ENCODE measurements at places on chromosomes 5 and 9.
A peak's percentile ranks its signal among the peaks of the same experiment; 100 is the strongest.

GRCh38 chr5:168317096-168317520 lies 25.7 kb downstream of the WWC1 start:
- DNase-seq, result no peak

- no peak for DNase-seq
Observed at GRCh38 chr5:92801911-92802310, 779.1 kb downstream of the NR2F1-AS1 start.

DNA sequence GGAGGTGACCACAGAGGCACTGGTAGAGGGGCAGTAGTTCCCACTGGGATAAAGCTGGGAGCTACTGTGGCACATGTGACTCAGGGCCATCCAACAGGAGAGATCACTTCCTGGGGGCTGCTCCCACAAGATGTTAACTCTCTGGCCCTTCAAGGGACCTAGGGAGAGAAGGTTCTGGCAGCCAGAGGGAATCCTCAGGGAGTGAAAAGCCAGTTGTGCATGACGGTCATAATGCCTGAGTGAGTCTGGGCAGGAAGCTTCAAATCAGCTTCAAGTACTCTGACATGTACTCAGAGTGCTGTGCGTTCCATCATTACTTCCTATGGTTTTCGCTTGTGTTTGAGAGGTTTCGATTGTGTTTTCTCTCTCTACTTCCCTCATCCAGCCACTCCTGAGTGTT lies 388.5 kb downstream of the GABRG2 start:
- DNase-seq, result no peak

DNA sequence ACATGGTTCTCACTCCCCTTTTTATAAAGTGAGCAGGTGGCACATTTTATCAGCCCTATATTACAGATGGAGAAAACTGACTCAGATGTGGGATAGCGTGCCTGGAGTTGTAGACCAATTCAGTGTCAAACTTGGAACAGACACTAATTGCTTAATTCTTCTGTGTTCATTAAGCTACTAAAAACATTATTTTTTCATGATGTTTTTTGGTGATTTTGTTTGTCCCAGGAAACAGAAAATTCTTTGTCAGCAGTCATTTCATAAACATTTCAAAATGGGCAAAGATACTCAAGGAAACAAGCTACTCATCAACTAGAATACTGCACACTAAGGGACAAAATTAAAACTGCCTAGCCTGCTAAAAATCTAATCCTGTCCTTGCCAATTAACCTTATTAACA lies 2.2 kb downstream of the ABHD17B start:
- DNase-seq, result no peak

- no peak for DNase-seq
Observed at GRCh38 chr9:13035822-13036221, 243.7 kb downstream of the MPDZ start.

- no peak for DNase-seq
Observed at GRCh38 chr5:169958278-169958677, 22.0 kb downstream of the INSYN2B start.

DNA sequence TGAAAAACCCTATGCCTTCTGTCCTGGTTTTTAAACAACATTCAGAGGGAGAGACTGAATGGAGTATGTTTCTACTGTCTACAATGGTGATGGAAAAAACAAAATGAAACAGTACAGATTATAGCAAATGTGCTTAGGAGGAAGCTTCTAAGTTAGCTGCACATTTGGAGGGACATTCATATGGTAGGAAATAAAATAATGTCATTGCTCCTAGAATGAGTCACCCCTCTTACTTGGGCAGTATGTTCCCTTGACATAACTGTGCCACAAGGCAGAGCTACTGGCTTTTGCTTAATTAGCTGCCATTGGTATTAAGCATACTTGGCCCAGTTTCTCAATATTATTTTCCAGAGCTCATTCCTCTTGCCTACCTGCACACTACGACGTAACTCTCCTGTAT lies 128.9 kb downstream of the GDNF start:
- DNase-seq, result no peak

DNA sequence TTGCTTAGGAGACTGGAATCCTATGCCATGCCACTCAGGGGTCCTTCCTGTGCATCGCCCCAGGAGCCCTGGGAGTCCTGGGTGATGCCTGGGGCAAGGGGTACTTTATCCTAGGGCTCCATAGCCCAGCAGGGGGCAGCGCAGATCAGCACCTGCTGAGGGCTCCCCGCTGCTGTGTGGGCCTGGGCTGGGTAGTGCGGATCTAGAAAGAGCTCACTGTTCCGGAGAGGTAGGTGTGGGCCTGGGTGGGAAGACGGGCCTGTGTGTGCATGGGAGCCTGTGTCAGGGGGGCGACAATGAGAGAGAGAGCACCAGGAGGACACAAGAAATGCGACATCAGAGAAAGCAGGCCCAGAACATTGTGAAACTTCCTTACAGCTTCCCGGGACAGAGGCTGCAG lies 11.4 kb upstream of the DAB2IP start:
- DNase-seq, result no peak

DNA sequence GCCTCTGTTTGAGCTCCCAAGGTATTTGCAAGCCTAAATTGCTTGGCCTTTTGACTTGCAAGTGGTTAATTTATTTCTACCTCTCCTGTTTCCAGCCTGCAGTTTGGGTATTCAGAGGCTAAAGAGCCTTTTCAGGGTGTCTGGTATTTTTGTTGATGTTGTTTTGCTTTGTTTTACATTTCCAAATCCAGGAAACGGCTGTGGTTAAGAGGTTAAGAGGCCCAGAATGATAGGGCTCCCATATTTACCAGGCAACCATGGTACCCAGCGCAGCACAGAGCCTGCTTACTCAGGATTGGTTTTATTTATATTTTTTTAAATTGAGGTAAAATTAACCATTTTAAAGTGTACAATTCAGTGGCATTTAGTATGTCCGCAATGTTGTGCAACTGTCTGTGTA lies 92.1 kb downstream of the PDZD2 start:
- DNase-seq, result no peak

- no peak for DNase-seq
Observed at GRCh38 chr9:111149018-111149759, 110.9 kb upstream of the LPAR1 start.

GRCh38 chr5:68230285-68230684 lies 14.7 kb downstream of the PIK3R1 start:
- no peak for DNase-seq

GRCh38 chr5:169423580-169424278 lies 122.8 kb upstream of the SLIT3 start:
- DNase-seq, result no peak

DNA sequence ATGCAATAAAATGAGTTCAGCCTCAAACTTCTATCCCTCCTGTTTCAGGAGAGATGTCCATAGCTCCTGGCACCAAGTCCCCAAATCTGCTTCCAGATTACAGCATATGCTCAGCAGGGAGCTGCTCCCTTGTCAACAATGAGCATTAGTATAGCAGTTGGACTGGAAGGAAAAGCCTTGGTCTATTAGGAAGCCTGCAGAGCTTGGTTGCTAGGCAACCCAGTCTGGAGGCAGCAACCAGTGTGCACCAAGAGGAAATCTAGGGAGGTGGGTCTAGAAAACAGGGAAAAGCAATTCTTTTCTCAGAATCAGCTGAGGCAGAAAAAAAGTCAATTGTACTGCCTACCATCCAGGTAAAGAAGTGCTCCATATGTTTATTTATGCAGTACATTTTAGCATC lies 229.5 kb upstream of the NMUR2 start:
- DNase-seq, result no peak

DNA sequence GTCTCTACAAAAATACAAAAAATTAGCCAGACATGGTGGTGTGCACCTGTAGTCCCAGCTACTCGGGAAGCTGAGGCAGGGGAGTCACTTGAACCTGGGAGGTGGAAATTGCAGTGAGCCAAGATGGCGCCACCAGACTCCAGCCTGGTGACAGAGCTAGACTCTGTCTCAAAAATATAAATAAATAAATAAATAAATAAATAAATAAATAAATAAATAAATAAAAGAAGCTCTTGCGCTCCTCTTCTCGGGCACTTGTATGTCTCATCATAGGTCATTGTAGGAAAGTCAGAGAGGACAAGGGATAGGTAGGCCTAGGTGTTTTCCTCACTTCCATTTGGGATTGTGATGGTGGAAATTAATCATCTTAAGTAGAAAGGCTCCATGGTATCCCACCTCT lies 252.8 kb downstream of the PIK3R1 start:
- DNase-seq, result no peak

DNA sequence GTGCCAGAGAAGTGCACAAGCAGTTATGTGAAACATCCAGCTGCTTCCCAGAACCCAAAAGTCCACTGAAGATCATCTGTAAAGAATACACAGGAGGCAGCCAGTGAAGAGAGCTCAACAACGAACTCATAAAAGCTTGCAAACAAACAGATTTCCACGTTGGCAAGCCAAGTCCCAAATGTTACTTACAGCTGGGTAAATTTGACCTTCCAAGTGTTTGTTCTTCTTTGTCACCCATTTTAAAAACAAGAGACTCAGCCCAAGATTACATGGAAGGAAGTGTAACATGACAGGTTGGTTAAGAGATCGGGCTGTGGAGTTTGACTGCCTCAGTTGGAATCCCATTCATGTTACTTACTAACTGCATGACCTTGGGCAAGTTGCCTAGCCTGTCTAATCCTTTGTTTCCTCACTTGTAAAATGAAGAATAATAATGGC lies 174.9 kb upstream of the PAPPA start:
- DNase-seq, result no peak

DNA sequence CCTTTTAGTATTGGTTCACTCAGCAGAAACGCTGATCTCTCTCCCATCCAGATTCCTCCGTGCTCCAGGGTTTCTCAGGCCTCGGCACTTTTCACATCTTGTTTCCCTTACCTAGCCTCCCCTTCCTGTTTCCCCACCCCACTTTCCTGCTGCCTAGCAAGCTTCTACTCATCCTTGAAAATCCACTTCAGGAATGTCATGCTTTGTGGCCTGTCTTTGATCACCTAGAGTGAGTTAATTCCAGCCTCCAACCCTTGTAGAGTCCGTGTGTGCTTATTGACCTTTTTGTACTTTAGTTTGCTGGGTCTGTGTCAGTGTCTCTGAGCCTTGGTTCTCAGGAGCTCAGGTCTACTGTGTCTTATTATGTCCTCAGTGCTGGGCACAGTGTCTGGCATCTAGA lies 116.6 kb downstream of the AOPEP start:
- DNase-seq, result no peak

DNA sequence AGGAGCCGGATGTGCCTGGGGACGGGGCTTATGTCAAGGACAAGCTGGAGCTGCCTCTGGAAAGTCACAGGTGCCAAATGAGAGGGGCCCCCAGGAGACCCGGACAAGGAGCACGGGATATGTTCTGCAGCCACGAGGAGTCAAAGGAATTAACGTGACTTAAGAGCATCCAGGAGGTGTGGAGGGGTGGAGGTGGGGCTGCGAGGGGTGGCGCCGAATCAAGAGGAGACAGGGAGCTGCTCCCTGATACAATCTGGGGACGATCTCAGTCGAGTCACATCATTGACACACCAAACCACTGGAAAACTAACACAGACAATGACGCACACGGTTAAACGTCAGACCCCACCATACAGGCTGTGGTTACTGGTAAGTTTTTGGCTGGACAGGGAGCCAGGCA lies 10.4 kb downstream of the CCDC127 start:
- no peak for DNase-seq

DNA sequence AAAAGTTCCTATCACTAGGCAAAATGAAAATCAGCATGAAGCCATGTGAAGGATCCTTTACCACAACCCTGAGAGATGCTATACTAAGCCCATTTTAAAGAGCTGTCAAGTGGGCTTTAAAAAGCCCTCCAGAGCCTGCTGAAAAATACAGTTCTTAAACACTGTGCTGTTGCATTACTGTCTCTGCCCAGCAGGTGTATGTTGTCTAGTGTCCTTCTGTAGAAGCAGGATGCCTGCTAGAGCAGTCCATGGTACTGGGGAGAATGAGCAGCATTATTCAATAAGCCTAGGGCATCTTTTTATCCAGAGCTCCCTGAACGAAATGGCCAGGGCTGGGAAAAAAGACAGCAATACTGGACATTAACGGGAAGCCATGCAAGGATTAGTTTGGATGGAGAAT lies 126.2 kb upstream of the PLCXD3 start:
- no peak for DNase-seq

- DNase-seq, result no peak
Observed at GRCh38 chr9:128280084-128280622, 4.1 kb downstream of the SWI5 start.

GRCh38 chr5:157747766-157748700 lies 4.5 kb downstream of the LSM11 start:
- DNase-seq, result no peak

- DNase-seq, result no peak
Observed at GRCh38 chr9:100583014-100583802, 5.3 kb downstream of the CAVIN4 start.

DNA sequence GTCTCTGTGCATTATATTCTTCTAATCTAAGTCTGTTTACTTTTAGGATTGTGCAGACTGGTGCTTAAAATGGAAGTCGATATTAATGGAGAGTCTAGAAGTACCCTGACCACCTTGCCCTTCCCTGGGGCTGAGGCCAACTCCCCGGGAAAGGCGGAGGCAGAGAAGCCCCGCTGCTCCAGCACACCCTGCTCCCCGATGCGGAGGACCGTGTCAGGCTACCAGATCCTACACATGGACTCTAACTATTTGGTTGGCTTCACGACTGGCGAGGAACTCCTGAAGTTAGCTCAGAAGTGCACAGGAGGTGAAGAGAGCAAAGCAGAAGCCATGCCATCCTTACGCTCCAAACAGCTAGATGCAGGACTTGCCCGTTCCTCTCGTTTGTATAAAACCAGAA lies 17.3 kb downstream of the MACIR start:
- no peak for DNase-seq

DNA sequence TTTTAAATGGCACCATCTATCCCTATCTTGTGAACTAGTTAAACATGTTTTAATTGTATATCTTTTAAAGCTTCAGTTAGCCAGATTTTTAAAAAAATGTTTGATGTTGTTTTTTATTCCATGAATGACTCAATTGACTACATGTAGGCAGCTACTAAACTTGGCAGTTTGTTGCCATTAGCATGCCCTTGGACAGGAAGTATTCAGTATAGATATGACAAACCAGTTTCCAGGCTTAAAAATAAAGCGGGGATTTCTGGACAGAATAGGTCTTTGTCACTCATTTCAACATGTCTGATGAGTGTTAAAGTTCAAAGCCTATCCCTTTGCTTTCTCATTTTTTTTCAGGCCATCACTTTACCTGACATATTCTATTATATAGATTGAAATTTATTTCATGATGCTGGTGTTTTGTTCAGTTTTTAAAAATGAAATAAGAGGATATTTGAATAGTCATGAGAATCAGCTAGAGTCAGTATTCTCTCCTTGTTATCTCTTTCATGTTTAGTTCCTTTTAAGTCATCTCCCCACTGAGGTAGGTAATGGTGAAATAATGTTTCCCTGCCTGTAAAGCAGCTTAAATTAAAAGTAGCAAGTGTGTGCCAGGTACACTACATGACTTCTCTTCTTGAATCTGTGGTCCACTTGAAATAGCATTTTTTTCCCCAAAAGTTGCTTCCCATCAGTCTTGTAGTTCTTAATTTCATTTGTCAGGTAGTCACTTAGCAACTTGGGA lies 11.9 kb downstream of the TNFAIP8 start:
- DNase-seq, result peak; percentile 34

- no peak for DNase-seq
Observed at GRCh38 chr5:179410291-179411160, 65.3 kb upstream of the ADAMTS2 start.

DNA sequence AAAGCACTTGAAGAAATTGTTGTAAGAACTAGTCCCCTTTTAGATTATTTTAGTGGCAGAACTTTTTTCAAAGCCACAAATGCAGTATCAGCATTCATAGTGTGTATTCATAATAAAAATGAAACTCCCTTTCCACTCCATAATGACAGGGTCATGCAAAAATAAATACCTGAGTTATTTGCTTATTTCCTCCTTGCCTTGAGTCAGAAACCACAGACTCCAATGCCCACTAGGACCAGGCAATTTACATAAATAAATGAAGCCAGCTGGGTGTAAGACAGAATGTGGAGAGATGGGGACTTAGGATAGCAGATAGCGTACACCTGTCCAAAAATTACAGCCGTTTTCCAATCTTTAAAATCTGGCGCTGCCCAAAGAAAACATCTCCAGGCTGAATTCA lies 417.8 kb downstream of the TMEM161B start:
- DNase-seq, result no peak

All from stimulated activated CD4-positive, alpha-beta T cell treated with anti-CD3 and anti-CD28 coated beads, Interleukin-4, amount 100 ng/mL, for 4 hours (primary cell).